ENCODE measurements at places on chromosomes 5 and 9. TPM values are rescaled to one million over a fixed set of nuclear protein-coding genes. Genes with fewer than 3 reads are reported as not detected.

MYOT gene
- polyA plus RNA-seq = not detected

TMEM8B gene
- 3.3 TPM for polyA plus RNA-seq

CHSY3 gene
- polyA plus RNA-seq = not detected

CBY3 gene
- 0.39 TPM for polyA plus RNA-seq

KIF20A gene
- not detected for polyA plus RNA-seq

PCDHA3 gene
- not detected for polyA plus RNA-seq

PCDHB5 gene
- polyA plus RNA-seq = 0.43 TPM

All from naive B cell (primary cell).